ENCODE measurements at places on chromosomes 12 and 14.

GRCh38 chr12:48027183-48028002 lies 23.1 kb upstream of the COL2A1 start:
- no peak for DNase-seq

DNA sequence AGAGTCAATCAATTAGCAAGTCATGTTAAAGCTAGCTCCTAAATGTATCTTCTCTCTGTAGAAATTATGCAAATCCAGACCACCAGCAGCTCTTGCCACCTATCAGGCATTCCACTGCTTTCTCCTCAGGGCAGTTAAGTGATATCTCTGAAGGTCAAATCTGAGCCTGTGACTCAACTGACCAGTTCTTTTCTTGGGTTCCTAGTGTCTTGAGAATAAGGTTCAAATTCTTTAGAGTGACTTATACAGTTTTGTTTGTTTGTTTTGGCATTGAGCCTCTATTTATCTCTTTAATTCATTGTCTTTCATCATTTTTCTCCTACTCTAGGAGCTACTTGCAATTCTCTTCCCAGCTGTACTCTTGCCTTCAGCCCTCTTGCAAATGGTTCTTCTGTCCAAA lies 2.5 kb upstream of the LRIG3 start:
- DNase-seq, result no peak

DNA sequence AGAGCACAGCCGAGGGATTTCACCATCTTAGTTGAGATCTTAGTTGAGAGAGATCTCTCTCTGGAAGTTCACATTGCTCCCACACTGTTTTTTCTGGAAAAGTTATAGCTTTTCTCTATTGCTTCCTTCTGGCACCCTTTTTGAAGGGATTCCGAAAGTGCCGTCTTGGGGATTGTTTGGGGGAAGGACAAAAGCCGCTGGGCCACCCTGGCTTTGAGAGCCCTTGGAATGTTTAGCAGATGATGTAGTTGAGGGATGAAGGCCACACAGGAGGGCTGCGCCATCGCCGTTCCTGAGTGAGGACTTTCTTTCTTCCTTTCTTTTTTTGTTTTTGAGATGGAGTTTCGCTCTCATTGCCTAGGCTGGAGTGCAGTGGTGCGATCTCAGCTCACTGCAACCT lies 17.7 kb downstream of the PLEKHG3 start:
- DNase-seq, result no peak

GRCh38 chr12:62588916-62589315 lies 122.3 kb downstream of the MON2 start:
- no peak for DNase-seq

GRCh38 chr12:11545484-11546330 lies 103.8 kb upstream of the ETV6 start:
- DNase-seq, result no peak

GRCh38 chr14:51638071-51638944 lies 13.4 kb upstream of the FRMD6 start:
- DNase-seq, result no peak

- DNase-seq, result no peak
Measured at GRCh38 chr12:115396567-115396966, 712.6 kb upstream of the TBX3 start.

GRCh38 chr12:6840330-6840729 lies 395 bp upstream of the GNB3 start:
- DNase-seq, result no peak

DNA sequence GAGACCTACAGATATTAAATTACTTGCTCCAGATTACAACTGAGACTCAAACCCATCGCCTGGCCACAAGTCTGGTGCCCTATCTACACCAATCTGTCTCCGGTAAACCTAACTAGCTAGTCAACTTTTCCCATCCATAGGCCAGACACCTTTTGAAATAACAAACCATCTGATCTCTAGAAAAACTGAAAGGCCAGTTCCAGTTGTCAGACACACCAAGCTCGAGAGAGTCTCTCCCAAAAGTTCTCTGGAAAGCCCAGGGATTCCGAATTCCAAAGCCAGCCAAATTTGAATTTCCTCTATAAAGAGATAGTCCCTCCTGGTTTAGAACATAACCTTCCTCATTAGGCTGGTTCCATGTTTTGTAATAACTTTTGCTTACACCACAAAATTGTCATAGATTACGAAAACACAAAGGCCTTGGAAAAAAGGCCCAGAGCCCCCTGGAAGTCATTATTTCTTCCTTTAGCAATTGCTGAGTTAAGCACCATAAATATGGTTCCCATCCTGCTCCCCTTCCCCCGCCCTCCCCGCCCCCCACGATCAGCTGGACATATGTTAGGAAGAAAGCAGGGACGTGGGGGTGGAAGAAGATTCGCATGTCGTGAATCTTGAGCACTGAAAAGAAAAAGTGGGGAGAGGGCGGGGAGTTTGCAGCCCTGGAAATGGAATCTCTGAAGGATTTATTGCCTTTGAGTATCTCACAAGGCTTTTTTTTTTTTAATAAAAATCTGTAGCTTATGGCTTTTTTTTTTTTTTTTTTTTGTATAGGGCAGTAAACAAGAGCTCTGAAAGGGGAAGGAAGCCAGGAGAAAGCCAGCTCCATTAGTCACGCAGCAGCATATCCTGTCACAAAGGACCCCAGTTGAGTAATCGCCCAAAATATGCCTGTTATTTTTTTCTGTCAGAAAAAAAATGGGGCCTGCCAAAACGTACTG lies 110.4 kb downstream of the ZFP36L1 start:
- no peak for DNase-seq

- no peak for DNase-seq
Measured at GRCh38 chr12:34390846-34391700, 368.8 kb downstream of the ALG10 start.

GRCh38 chr14:56895154-56895553 lies 84.9 kb upstream of the OTX2 start:
- no peak for DNase-seq

GRCh38 chr14:76115010-76115422 lies 36.7 kb upstream of the GPATCH2L start:
- no peak for DNase-seq

- no peak for DNase-seq
Measured at GRCh38 chr12:129564768-129565167, 339.1 kb downstream of the TMEM132D start.

- DNase-seq, result no peak
Measured at GRCh38 chr14:57058319-57058718, 210.4 kb downstream of the EXOC5 start.

GRCh38 chr12:56687223-56688128 lies 608 bp downstream of the PTGES3 start:
- peak; percentile 44 for DNase-seq

DNA sequence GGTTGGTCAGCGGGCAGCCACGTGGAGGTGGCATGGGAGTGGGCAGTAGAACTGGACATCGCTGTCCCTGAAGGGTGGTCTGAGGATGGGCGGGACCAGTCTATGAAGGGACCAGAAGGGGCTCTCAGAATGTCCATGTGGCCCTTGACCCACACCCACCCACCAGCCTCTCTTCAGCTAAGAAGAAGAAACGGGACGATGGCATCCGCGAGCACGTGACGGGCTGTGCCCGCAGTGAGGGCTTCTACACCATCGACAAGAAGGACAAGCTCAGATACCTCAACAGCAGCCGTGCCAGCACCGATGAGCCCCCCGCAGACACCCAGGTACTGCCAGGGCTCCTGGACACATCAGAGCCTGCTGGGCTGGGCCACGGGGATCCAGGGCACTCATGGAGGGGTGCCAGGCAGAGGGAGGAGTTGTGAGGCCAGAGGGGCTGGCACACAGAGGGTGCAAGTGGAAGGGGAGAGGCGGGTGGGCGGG lies 21.3 kb downstream of the SETD1B start:
- no peak for DNase-seq

All from stimulated activated CD4-positive, alpha-beta T cell treated with anti-CD3 and anti-CD28 coated beads, Interleukin-4, amount 100 ng/mL, for 48 hours (primary cell).